Endodermal cell (in vitro differentiated cells): ENCODE measurements at places on chromosomes 5 and 9. TPM values are rescaled to one million over a fixed set of nuclear protein-coding genes. Genes with fewer than 3 reads are reported as not detected.

GRCh38 chr9:74499770-74500583 is 2.8 kb downstream of the RORB start:
- peaks cover 64% of the 10 kb centered on the region for H3K27me3 ChIP-seq
- peak overlapping the region; percentile 88 for H3K4me3 ChIP-seq
- H3K36me3 ChIP-seq = no peaks in the 10 kb centered on the region
- H3K27ac ChIP-seq = no peak overlapping the region
- peak; percentile 76 for DNase-seq

Gene C6
- total RNA-seq = 0.38 TPM in 2 of 3 replicates, not detected in the other

DNA sequence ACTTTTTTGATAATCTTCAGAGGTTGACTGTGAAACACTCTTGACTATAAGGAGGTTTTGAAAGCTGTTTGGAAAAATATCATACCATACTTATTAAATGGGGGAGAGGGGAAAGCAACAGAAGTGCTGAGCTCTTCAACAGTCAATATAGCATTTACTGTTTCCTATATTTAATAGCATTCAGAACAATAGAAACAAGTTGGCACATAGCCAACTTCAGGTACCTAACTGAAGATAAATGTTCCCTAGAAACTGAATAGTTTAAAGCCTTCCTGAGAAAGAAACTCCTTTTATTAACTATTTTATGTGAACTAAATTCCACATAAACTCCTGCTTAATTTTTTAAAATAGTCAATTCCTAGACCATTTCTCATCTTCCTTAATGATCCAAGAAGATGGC is 26.3 kb downstream of the SLC31A1 start:
- no peak for DNase-seq
- no peak overlapping the region for H3K4me3 ChIP-seq
- no peaks in the 10 kb centered on the region for H3K36me3 ChIP-seq
- no peaks in the 10 kb centered on the region for H3K27me3 ChIP-seq
- H3K27ac ChIP-seq = no peak overlapping the region

- no peaks in the 10 kb centered on the region for H3K27me3 ChIP-seq
- H3K27ac ChIP-seq = no peak overlapping the region
- no peak for DNase-seq
- H3K4me3 ChIP-seq = no peak overlapping the region
These were observed 184.7 kb downstream of the MAPKAP1 start for GRCh38 chr9:125522328-125522725.

DNA sequence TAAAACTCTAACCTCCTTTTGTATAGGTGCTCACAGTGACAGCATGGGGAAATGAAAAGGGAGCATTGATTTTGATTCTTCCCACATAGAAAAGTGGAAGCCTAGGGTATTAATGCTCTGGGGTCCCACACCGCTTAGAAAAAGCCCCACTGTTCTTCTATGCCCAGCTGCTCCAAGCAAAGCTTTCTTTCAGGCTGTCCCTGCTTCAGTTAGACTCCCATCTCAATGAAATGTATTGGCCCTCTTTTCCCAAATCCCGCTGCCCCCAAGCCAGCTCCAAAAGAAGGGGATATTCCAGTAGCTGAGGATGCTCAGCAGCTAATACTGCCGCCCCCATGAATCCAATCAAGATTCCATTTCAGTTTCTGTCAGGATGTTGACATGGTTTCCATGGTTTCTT is 17.0 kb upstream of the CREBRF start:
- no peaks in the 10 kb centered on the region for H3K27me3 ChIP-seq
- H3K36me3 ChIP-seq = peaks cover 18% of the 10 kb centered on the region
- no peak overlapping the region for H3K27ac ChIP-seq
- no peaks in the 10 kb centered on the region for H3K4me1 ChIP-seq
- DNase-seq = no peak
